ENCODE measurements at places on chromosomes 13 and 19.

DNA sequence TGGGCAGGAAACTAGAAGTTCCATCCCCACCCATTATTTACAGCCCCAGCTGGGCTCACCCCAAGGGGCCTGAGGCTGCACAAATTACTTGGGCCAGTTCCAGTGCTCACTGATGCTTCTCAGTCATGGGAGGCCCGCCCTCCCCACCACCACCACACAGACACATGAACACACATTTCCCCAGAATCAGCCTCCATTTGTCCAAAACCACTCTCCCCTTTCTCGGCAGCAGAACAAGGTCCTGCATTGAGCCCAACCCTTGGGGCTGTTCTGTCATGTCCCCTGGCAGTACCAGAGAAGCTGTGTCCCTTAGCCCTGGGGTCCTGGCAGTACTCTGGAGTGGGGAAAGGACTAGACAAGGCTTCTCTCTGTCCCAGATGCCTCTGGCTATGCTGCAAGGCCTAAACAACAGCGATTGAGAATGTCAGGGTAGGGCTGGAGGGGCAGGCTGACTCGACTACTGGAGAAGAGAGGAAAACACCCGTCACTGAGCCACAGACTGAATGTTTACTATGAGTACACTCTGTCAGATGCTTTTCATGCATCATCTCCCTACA lies 21.8 kb downstream of the SAMD4B start:
- DNase-seq, result no peak

DNA sequence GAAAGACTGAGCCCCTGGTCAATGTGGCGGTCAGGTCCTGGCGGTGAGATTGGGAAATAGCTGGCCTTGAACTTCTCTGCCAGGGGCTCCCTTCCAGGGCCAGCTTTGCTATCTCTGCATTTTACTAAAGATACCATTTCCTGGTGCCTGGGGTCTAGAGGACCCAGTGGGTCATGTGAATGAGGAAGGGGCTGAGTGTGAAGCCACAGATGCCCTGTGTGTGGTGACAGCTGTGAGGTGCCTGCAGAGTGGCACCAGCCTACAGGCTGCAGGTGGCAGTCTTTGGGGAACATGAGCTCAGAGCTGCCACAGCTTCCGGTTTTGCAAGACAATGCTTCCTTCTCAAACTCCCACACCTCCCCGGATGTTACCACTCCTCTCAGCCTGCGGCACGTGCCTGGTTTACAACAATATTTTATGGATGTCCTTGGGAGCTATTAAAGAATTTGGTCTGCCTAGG lies 5.2 kb upstream of the MLNR start:
- DNase-seq, result peak; percentile 50

DNA sequence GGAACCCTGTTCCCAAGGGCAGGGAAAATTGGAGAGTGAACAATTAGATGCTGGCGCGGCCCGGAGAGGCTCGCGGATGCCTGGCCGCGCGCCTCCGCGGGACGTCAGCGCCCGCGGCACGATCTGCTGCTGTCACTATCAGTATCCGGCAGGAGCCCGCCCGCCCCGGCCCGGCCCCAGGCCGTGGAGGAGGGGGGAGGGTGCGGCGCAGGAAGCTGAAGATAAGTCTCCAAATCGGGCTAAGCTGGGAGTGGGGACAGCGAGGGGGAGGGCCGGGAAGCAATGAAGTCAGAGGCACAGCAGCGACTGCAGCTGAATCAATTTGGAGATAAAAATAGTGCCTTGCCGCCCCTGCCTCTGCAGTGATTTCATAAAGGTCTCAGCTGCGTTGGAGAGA lies 441.5 kb upstream of the KLF12 start:
- DNase-seq, result peak; percentile 37

DNA sequence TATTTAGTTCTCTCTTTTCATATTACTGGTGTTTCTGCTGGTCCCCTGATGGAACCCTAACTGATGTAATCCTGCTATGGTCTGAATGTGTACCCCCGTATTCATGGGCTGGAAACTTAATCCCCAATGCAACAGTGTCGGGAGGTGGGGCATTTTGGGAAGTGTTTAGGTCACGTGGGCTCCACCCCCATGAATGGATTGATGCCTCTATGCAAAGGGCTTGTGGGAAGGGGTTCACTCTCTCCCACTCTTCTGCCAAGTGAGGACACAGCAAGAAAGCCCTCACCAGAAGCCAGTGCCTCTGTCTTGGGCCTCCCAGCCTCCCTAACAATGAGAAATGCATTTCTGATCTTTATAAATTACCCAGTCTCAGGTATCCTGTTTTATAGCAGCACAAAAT lies 21.2 kb upstream of the UBAC2 start:
- DNase-seq, result no peak

DNA sequence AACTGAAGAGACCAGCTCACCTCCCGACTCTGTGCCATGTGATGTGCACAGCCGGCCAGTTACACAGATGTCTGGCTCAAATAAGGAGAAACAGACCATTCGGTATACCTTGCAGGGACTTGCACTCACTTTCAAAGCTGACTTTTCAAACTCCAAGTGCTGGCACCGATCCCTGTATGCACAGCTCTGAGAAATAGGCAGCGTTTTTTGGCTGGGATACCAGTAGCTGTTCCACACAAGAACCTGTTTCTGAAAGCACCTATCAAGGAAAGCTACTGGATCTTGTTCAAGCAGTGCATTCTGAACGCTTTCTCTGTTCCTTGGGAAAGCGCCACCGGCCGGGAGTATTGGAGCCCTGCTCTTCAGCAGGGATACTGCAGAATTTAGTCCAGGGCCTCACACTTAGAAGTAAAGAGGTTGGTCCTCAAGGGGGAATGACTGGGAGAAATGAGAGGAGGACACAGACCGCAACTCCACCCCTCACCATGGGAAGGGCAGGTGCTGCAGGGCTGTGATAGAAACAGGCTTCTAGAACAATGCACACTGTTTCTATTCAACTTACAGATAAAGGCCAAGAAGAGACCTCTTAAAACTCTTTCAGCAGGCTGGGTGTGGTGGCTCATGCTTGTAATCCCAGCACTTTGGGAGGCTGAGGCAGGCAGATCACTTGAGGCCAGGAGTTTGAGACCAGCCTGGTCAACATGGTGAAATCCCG lies 53.6 kb upstream of the PABPC3 start:
- no peak for DNase-seq

- DNase-seq, result no peak
Measured at GRCh38 chr13:81089371-81090157, 748.6 kb upstream of the SPRY2 start.

GRCh38 chr13:59607780-59608233 lies 555.9 kb downstream of the DIAPH3 start:
- no peak for DNase-seq

GRCh38 chr19:13835791-13836723 lies 40.8 kb downstream of the ZSWIM4 start:
- DNase-seq, result peak; percentile 70

DNA sequence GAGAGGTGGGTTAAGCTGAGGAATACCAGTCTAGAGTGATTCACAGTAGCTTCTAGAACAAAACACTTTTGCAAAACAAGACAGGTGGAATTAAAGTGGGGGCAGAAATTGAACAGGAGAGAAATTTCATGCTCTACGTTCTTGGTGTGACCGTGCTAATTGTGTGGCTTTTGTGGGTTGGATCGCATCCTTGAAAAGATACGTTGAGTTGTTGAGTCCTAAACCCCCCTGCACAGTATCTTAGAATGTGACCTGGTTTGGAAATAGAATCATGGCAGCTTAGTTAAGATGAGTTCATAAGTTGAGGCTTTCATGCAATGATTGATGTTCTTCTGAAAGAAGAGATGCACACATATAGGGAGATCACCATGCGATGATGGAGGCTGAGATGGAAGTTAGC lies 308.2 kb downstream of the ATP8A2 start:
- DNase-seq, result no peak

DNA sequence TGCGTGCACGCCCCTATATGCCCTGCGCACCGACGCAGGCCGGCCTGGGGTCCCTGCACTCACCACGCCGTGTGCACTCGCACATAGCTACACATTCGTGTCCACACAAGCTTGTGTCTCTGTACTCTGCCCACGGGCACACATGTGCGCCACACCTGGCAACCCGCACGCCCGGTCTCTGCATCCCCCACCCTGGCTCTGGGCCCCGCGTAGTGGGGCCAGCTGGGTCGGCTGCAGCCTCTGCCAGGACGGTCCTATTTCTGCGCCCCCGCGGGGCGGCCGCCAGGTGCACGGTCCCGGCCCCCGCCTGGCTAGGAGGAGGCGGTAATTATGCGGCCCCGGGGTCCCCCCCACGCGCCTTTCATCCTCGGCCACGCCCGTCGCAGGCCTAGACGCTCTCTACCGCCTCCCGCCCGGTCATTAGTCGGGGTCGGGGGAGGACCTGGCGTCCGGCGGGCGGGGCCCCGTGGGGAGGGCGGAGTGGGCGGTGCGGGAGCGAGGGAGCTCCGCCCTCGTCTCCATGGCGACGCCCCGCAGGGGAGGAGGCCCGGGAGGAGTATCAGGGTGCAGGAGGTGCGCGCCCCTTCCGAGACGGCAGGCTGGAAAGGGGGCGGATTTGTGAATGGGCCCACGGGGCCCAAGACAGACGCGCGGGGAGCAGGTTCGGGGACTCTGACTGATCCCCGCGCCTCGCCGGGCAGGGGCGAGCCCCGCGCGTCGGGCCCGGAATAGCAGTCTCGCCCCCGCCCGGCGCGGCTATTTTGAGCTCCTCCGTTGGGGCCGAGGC lies 2.8 kb upstream of the CIRBP start:
- DNase-seq, result peak; percentile 93

DNA sequence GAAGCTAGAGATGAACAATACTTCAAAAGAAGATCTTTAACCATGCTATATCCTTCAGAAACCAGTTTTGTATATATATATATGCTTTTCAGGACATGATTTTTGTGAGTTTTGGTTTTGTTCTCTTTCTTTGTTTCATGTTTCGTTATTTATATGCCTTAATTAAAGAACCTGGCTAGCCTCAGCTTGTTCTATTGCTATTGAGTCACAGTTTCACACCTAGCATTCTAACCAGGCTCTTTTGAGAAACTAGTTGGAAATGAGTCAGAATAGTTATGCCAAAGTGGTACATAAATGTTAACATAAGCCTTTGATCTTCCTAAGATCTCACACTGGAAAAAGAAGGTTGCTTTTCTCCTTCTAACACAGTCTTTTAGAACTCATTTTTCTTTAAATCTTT lies 1925.2 kb downstream of the OLFM4 start:
- DNase-seq, result no peak

- no peak for DNase-seq
Measured at GRCh38 chr13:43268632-43269031, 245.2 kb downstream of the DNAJC15 start.

DNA sequence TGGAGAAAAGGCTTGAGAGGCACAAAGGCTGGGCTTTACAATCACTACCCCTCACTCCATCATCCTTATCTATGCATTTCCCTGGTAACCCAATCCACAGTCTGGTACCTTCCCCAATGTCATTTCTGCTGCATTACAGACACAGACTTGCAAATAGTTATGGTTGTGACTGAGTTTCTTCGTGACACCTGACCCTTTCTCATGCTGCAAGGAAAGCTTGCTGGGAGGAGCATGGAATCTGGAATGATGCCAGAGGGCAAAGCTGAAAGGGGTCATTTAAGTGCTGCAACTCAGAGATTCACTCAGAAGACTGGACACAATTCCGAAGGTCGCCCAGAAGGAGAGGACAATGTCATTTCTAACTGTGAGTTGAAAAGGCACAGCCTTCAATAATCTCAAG lies at the start of gene LGALS16:
LGALS16 (plus strand) TSS at position 301 of the 400 bp plus-strand sequence; CDS start at position 350, 49 bp downstream.
- DNase-seq, result no peak

DNA sequence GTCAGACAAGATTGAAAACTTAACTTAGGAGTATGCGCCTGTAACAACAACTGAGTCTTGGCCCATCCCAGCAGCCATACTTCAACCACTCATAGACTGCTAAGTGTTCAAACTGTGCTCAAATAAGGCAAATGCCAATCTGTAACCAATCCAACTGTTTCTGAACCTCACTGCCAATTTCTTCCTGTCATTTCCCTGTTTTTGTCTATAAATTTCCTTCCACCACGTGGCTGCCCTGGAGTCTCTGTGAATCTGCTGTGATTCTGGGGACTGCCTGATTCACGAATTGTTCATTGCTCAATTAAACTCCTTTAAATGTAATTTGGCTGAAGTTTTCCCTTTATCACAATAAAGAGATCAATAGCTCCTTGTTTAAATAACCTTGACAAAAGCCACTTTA lies 50.8 kb upstream of the FREM2 start:
- no peak for DNase-seq

DNA sequence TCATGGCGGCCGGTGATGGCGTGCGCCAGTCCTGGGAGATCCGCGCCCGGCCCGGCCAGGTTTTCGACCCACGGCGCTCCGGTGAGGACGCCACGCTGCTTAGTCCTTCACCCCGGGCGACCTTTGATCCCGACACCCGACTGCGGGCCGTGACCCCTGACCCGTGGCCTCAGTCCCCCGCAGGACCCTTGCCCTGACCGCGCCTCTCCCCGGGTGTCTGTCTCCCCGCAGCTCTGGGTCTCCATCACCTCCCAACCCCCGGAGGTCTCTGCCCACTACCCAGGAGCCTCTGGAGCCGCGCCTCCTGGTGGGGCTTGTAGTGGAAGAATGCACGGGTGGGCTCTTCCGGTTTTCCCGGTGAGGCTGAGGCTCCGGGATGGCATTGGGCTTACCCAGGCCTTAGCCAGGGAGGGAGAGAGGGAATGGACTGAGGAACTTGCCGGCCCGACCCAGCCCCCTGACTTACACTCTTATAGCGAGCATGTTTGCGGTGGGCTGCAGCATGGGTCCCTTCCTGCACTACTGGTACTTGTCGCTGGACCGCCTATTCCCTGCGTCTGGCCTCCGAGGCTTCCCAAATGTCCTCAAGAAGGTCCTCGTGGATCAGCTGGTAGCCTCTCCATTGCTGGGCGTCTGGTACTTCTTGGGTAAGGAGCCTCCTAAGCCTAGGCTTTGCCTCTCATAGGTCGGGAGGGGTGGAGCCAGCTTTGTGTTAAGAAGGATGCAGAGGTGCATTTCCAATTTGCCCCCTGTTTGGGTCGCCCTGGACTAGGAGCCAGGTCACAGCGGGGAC lies 566 bp downstream of the MPV17L2 start:
- no peak for DNase-seq

DNA sequence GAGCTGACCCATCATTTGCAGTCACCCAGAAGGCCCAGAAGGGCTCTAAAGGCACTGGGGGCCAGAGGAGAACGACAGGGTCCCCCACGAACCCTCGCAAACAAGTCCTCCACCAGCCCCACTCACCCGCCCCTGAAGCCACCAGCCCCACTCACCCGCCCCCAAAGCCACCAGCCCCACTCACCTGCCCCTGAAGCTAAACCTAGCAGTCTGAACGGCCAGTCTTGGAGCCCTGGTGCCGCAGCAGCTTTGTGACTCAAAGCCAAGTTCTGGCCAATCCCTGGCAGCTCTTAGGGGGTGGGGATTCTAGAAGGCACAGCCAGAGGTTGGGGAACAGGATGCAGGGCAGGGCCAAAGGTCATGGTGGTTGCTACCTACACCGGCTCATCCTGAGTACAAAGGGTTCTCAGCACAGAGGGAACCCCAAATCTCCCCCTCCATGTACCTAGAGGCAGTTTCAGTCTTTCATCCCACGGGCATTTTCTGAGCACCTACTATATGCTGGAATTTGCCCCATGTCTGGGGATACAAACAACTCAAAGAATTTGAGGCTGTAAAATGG lies at the start of gene IQCN:
IQCN (minus strand) TSS at position 234 of the 562 bp plus-strand sequence. CDS start 4,974 bp downstream, outside the sequence.
- peak; percentile 68 for DNase-seq

- DNase-seq, result no peak
Measured at GRCh38 chr13:114237415-114238112, 2.9 kb downstream of the CDC16 start.

Measured in CD4-positive, alpha-beta T cell treated with Interleukin-4 for 1 hour (primary cell).